ENCODE measurements at places on chromosomes 12 and 14.

- DNase-seq: no peak
These were observed 148.9 kb downstream of the SAMD4A start for GRCh38 chr14:54715811-54716210.

DNA sequence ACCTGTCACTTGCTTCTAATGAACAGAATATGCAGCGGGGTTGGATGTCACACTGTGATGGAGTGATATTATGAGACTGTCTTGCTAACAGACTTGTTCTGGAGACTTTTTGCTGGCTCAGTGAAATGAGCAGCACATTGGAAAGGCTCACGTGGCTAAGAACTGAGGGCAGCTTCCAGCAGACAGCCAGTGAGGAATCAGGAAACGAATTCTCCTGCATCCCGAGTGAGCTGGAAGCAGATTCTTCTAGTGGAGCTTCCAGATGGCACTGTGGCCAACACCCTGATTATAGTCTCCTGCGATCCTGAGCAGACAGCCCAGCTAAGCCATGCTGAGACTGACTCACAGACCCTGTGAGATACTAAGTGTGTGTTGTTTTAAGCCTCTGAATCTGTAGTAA, 16.1 kb upstream of the TSPAN9 start:
- no peak for DNase-seq

- no peak for DNase-seq
These were observed 79.9 kb upstream of the KCNA1 start for GRCh38 chr12:4829793-4830162.

DNA sequence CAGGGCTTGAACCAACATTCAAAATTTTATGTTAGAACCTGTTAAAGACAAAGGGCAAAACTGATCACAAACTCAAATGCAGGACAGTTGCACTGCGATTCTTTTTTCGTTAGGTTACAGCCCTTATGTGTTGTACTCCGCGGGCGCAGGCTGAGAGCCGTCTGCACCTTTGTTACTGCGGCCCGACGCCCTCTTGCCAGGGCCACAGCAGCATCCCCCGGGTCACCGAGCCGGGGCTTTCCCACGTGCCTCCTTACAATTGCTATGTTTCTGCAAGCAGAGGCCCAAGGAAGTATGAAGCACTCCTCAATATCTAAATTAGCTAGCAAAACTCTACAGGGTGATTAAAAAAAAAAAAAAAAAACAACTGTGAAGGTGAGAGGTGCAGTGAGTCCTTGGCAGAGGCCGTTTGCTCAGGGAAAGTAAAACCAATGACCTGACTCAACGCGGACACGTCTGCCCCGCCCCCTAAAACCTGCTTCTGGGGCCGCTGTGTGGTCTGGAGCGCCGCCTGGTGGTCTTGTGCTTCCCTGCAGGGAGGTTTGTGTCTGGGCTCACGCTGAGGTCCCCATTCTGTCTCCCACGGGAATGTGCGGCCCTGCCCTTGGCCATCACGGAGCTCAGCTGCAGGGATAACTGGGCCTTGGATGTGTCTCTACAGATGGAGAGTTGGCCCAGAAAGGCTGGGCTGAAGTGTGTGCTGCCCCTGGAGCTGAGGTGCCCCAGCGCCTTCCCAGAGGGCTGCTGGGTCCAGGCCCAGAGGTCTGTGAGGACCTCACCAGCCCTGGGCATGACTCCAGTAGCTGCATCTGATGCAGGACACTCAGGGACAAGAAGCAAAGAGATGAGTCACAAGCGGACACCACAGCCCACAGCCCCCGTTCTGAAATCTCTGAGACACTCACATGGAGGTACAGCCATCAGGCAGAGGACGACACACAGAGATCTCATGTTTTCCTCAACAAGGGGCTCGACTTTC, 418.5 kb downstream of the TMEM121 start:
- DNase-seq: no peak

DNA sequence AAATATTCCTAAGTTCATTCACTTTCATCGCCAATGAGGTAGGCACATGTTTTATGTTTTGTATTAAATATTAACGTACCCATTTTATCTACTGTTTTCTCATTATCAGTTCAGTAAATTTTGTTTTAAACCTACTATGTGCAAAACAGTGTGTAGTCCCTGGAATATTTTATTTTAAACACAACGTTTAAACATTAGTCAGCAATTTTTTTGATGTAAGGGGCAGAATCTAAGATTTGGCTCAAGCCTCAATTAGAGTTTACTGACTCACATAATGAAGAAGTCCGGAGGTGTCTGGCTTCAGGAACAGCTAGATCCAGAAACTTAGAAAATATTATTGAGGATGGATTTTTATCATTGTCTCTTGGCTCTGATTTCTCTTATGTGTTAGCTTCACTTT, 267.5 kb downstream of the C12orf75 start:
- no peak for DNase-seq

DNA sequence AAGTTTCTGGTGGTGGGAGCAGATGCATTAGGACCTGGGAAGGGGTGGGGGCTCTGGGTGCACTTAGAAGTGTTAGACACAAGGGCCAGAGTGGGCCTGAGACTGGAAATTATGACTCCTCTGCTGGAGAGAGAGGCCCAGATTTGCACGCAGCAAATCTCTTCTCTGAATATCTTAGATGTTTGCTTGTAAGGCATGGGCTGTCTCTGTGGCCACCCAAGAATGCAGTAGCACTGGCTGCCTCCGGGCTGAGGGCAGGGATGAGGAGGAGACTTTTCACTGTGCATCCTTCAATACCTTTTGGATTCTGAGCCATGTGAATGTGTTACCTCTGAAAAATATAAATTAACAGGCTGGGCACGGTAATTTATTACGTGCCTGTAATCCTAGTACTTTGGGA, 14.0 kb upstream of the RABGGTA start:
- DNase-seq: no peak

DNA sequence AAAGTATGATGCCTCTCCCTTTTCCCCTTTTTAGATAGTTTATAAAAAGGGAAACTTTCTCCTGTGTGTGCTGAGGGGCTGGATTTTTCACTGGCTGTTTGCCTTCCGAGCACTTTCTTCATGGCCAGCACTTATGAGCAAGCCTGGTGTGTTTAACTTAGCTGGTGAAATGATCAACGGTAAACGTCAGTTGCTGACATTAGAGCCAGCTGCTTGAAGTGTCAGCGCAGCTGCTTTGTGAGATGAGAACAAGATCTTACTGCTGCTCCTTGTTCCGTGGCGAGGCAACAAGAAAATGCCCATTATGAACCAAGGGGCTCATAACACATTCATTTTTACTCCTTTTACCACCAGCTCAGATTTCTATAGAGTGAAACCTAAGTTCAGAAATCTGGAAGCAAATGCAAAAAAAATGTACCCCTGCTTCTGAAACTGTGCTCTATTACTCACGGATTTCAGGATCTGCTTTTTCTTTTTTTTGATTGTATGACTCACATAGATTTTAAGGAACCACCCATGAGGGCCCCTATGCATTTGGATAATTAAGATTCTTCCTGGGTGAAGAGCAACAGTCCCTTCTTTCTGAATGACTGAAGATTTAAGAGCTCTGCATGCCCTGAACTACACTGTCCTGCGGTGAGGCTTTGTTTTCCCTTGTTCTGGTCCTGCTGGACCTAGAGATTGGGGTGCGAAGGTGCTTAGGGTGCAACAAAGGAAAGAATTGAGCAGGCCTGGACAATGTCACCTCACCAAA, 74.3 kb upstream of the CPM start:
- no peak for DNase-seq

DNA sequence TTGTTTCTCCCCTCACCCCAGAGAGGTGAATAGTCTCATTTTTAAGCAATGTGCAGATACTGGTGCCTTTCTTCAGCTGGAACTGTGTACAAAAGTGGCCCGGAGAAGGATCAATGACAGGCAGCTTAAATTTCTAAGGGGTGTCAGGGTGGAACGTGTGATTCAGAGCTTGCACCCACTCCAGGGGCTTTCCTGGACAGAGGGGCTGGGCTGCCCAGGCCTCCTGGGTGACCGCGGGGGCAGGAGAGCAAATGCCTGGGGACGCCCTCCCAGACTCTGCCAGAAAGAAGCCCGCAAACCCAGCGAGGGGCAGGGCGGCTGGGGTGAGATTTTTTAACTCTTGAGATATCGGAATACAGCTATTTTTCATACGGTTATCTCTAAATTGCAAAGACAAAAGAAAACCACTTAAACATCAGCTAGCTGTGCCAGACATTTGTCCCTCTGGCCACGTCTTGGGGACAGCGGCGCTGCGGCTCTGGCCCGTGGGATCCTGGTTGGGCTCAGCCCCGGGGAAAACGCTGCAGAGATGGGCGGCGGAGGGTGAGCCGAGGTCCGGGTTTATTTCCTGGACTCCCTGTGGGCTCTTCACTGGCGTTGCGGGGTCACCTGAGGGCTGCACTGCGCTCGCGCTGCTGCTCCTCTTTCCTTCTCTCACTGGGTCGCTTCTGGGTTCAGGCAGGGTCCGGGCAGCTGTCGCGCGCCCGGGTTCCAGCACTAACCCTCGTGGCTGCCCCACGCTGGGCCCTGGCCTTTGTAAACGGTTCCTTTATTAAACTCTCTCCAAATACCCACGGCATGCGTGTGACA, 35.8 kb downstream of the NFKBIA start:
- no peak for DNase-seq

- DNase-seq: no peak
These were observed 3.9 kb downstream of the IFNG-AS1 start for GRCh38 chr12:67993143-67993542.

- no peak for DNase-seq
These were observed 84.8 kb downstream of the HELB start for GRCh38 chr12:66387117-66387516.

- no peak for DNase-seq
These were observed 9.1 kb downstream of the ITPK1 start for GRCh38 chr14:93106541-93107156.

DNA sequence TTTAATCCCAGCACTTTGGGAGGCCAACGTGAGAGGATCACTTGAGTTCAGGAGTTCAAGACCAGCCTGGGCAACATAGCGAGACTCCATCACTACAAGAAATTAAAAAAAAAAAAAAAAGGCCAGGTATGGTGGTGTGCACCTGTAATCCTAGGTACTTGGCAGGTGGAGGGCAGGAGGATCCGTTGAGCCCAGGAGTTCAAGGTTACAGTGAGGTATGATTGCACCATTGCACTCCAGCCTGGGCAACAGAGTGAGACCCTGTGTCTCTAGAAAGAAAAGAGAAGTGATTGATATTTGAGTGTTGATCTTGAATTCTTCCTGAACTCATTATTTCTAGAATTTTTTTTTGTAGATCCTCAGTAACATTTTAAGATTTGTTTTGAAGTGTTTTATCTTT, 59.4 kb downstream of the ADIPOR2 start:
- DNase-seq: no peak

GRCh38 chr14:91378930-91379578, 38.6 kb downstream of the CCDC88C start:
- DNase-seq: no peak

- no peak for DNase-seq
These were observed 249.7 kb upstream of the AVPR1A start for GRCh38 chr12:63400718-63401117.

- no peak for DNase-seq
These were observed 80.0 kb downstream of the PRIMA1 start for GRCh38 chr14:93708311-93708734.

- DNase-seq: no peak
These were observed 114.2 kb downstream of the C12orf75 start for GRCh38 chr12:105444653-105445102.

DNA sequence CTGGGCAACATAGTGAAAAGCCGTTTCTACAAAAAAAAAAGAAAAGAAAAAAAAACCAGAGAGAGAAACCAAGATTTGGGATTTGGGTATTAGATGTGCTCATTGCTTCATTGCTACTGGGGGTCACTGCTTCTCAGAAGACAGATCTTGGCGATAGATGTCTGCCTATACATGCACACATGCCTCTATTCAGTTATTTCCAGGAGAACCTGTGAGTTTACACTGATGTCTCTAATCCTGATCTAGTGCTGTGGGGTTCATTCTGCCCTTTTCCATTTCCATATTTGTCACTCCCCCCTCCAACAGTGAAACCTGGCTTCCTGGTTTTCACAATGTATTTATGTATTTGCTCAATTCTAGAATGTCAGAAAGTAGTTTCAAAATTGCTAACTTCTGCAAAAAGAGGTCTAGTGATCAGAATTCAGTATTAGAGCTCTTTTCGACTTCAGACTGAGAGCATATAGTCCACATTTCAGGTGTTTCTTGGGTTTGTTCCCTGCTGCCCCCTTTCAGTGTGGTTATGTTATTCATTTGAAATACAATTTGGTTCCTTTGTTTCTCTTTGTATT, 111.0 kb downstream of the SLC25A47 start:
- DNase-seq: no peak

GRCh38 chr12:53495903-53496751, 3.1 kb downstream of the MAP3K12 start:
- no peak for DNase-seq

DNA sequence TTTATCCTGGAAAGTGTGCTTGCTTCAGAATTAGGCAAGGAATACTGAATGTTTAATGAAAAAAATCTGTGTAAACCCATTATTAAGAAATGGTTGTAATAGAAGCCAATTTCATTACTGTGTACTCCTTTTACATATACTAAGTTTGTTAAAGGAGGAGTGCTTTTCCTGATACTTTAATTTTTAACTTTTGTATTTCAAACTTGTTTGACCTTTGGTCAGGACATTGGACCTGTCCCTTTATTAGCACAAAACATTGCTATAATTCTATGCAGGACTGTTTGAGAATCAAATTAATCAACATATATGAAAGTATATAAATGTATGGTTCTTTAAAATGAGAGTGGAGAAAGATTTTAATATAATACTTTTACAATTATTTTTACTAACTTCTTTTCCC, 659.6 kb downstream of the TMTC2 start:
- DNase-seq: no peak

GRCh38 chr12:105960319-105961083, 178.3 kb downstream of the NUAK1 start:
- no peak for DNase-seq

DNA sequence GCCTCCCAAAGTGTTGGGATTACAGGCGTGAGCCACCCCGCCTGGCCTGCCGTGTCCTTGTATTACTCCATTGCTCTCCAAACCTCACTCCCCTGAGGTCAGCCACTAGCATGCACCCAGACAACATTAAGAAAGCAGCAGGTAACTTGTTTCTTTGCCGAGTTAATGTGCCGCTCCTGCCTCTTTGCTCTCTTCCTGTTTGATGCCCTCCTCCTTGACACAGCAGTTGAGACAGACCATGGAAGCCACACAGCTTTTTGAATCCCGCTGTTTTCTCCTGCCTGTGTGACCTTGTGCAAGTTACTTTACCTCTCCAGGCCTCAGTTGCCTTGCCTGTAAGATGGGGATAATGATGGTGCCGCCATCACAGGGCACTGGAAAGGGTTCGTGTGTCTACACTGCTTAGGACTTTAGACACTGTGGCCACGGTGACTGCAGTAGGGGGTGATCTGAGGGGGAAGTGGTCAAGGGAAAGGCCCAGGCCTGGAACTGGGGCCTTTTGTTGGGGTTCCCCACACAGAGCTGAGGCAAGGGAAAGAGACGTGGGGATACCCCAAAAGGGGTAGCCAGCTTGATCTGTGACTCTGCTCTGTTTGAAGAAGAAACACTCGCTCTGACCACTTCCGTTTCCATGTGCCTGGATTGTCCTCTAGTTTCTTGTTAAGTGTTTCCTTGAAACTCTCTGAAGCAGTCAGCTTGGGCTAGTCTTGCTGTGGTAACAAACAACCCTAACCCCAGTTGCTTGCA, 69.3 kb downstream of the RIN3 start:
- DNase-seq: no peak

All from left renal cortex interstitium (tissue), 4 donors.